ENCODE measurements at places on chromosomes 7 and 10.

GRCh38 chr7:151244196-151244840 lies 4.2 kb downstream of the SMARCD3 start:
- DNase-seq: no peak

- DNase-seq: no peak
These were observed 120.7 kb downstream of the PIP4K2A start for GRCh38 chr10:22593636-22594198.

DNA sequence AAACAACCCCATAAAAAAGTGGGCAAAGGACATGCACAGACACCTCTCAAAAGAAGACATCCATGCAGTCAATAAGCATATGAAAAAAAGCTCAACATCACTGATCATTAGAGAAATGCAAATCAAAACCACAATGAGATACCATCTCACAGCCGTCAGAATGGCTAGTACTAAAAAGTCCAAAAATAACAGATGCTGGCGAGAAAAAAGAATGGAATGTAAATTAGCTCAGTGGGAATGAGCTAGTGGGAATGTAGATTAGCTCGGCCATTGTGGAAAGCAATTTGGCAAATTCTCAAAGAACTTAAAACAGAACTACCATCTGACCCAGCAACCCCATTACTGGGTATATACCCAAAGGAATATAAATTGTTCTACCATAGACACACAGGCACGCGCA lies 287.0 kb downstream of the WDR37 start:
- no peak for DNase-seq

GRCh38 chr10:116620423-116621400 lies at the start of gene PNLIPRP2:
PNLIPRP2 (plus strand) TSS chr10:116620953.
- no peak for DNase-seq

- no peak for DNase-seq
These were observed 10.3 kb upstream of the VIM start for GRCh38 chr10:17217631-17218232.

- peak; percentile 15 for DNase-seq
These were observed 94.5 kb downstream of the MAD1L1 start for GRCh38 chr7:2138146-2138765.

DNA sequence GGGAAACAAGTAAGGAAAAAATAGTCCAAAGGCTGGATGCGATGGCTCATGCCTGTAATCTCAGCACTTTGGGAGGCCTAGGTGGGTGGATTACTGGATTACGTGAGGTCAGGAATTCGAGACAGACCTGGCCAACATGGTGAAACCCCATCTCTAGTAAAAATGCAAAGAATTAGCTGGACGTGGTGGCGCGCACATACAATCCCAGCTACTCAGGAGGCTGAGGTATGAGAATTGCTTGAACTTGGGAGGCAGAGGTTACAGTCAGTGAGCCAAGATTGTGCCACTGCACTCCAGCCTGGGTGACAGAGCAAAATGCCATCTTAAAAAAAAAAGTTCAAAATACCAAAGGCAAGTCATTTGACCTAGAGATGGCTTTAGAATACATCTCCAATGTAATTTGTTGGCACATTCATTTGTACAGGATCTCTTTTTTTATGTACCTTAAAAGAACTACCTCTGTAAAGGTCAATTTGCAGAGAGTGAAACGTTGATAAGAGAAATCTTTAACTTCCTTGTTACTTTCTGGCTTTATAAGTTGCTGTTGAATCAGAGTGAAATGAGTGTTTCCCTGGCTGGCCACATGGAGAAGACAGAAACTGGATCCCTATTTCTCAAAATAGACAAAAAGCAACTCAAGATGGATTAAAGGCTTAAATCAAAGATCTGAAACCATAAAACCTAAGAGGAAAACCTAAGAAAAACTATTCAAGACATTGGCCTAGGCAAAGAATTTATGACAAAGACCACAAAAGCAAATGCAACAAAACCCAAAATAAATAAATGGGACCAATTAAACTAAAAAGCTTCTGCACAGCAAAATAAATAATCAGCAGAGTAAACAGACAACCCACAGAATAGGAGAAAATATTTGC lies 260.7 kb downstream of the KLF6 start:
- no peak for DNase-seq

- no peak for DNase-seq
These were observed 7.0 kb upstream of the CFAP69 start for GRCh38 chr7:90238022-90238421.

GRCh38 chr7:101235050-101235449 lies 2.6 kb downstream of the CLDN15 start:
- no peak for DNase-seq

GRCh38 chr10:62492012-62492869 lies 118.1 kb downstream of the ZNF365 start:
- DNase-seq: no peak

GRCh38 chr7:26162431-26162830 lies 10.4 kb downstream of the NFE2L3 start:
- no peak for DNase-seq

DNA sequence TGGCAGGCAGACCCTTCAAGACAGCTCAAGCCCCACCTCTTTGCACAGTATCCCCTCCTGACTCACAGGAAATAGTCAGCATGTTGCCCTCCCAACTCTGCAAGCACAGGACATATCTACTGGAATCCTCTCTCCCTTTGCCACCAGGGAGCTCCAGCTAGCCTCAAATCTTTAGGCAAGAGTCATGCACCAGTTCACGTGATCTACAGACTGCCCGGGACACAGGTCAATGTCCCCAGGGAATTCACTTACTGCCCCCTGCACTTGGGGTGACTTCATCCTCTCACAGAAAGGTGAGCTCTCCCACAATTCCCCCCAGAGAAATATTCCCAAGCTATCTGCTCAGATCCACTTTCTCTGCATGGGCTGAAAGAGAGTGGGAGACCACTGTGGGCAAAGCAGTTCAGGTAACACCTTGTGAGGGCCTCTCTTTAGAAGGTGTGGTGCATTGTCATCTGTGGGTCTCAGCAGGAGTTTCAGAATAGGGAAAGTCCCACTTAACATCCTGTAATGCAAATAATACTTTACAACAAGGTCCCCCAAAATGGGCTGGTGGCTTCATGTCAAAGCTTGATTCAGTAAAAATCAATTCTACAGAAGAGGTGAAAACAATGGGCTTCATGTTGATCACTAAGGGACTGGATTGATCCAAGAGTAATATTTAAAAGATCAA lies 129.9 kb downstream of the NOC3L start:
- DNase-seq: no peak

DNA sequence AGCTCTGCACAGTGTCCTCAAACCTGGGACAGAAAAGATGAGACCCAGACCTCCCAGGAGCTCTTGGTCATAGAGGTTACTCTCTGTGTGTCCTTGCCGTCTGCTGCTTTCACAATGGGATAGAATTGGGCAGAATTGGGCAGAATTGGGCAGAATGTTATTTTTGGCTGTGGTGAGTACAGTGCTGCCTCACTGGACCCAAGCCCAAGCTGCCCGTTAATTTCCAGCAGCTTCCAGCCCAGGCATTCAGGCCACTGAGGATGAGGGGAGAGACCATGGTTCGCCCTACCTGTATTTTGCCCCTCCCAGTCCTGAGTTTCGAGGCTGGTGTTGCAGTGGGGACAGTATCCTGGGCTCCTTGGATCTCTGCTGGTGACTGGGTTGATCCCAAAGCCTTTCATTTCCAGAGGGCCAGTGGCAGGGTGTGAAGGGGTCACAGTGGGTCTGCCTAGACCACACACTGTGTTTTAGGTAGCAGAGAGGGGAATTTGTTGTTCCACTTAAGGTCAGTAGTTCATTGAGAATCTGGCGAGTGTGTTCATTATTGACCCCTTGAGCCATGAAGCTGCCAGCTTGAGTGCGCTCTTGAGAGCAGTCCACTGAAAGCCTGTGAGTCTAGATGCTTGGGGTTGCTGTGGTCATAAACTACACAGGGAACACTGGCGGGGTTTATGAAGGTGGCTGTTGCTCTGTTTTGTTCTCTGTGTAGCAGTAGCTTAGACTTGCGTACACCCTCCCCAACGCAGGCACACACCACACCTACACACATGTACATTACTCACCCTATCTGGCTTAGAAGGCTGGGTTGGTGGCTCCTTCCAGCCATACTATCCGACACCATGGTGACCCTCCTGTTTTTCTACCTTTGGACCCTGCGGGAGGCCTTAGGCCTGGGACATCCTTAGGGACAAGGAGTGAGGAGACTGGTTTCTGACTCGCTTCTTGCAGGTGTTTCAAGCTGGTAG lies 23.5 kb downstream of the NACAD start:
- DNase-seq: no peak

DNA sequence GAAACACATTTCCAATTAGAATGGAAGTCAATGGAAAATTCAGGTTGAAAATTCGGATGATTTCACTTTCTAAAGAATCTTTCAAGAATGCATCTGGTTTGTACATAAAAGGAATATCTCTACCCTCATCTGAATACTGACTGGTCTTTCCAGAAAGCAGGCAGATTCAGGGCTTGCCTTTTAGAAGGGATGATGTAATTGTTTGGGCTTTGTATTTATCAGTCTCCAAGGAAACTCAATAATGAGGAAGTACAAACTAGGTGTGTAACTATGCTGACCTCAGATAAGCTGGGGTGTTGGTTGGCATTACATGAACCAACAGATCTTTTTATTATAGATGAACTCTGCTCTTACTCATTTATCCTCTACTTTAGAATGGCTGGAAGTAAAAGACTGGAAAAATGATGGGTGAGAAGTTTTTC lies 24.1 kb downstream of the PDLIM1 start:
- DNase-seq: no peak

GRCh38 chr10:22518167-22518724 lies 172.9 kb downstream of the SPAG6 start:
- DNase-seq: no peak

- no peak for DNase-seq
These were observed 43.5 kb downstream of the LOXL4 start for GRCh38 chr10:98224509-98224908.

DNA sequence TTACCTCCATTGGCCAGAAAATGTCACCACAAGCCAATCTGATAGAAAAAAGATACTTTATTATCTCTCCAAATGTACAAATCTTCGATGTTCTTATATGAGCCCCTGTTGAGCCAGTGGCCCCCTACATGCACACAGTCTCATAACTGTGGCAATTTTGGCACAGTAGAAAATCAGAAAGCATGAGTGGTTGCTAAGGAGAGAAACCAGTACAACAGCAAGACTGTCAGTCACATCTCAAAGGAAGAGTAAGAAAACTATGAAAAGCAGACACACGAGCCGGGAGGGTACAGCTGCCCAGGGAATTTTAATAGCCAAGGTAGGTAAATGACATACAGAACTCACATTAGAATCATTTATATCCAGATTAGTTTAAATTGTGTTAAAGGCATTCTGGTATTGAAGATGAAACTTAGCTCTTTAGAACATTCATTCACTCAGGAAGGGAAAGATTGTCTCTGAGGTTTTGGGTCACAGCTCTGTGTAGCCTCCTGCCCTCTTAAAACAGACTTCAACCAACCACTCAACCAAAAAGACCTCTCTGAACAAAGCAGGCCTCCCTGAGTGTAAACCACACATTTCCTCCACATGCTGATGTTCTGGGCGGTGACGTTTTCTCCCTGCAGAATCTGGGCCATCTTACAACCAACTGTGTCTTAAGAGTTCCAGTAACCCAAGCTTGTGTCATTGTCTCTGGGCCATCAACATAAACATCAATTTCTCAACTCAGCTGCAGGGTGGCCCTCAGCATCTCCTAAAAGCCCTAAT lies 80.8 kb upstream of the ADAM12 start:
- DNase-seq: no peak

- no peak for DNase-seq
These were observed 242.9 kb downstream of the PTEN start for GRCh38 chr10:88106366-88106765.

DNA sequence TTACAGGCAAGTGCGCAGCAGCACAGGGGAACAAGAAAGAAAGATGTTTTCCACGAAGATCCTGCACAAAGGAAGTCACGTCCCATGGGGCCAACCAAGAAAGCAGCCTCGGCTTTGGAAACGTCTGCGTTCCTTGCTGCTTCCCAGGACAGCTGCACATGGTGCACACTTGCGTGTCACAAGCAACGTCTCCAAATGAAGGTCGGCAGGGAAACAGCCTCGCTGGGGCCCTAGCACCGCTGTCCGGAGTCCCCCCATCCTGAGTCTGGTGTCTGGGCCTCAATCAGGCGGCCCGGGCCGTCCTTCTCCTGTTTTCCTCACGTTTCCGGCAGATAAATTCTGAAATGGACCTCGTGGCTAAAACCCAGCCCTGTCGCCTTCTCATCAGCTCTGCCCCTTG lies 206.2 kb downstream of the DIP2C start:
- no peak for DNase-seq

GRCh38 chr10:61024856-61025201 lies 80.8 kb upstream of the RHOBTB1 start:
- no peak for DNase-seq

GRCh38 chr10:17113889-17114540 lies 15.6 kb downstream of the CUBN start:
- no peak for DNase-seq

DNA sequence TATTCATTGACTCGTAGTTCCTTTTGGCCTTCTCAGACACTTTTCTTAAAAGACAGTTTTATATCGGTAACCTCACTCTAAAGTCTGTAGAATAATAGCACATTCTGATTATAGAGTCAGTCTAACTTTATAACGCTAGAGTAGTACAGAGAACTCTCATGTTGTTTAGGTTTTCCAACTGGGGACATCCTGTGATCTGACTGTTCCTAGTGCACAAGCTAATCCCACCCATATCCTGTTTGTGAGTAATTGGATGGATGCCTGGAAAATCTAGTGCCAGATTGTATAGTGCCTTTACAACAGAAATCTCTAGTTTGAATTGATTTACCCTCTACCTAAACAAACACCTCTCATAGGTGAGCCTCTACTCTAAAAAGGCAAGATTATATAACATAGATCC lies 107.4 kb downstream of the ZEB1 start:
- DNase-seq: no peak

DNA sequence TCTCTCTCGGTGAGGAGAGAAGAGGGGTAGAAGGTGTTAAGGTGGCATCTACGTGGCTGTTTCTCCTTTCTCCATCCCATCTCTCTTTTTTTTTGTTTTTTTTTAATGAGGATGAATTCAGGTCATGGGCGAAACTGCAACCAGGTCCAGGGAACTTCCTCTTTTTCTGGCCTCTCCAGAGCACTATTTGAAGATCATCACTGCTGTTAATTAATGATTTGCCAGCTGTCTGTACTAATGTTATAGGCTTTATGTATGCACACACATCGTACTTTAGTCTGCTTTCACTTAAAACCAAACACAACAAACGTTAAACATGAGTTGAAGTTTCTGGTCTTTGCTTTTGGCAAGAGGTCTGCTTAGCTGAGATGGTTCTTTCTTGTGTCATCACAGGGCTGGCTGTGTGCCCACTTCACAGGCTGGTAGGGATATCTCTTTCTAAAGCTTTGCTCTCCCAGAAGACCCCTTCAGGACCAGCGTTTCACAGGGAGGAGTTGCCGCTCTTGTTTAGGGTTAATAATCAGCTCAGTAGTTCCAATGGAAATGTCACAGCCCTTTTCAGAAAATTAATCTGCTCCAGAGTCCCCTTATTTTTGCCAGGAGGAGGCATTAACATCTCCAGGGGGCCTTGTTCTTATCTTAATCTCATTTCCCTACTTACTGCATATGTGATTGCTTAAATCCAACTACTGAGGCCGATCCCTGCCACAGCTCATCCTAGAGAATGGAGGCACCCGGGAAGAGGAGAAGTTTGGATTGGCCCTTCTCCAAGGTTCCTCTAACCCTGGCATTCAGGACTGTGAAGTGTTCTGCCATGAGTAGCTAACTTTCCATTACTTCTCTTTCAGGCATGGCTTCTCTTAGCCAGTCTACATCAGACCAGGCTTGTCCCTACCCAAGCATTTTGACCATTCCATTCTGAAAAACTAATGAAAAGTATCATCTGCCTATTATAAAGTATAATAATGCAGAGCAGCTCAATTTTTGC lies 273.9 kb upstream of the NFE2L3 start:
- DNase-seq: no peak

GRCh38 chr7:142153400-142153799 lies 41.9 kb downstream of the MGAM2 start:
- DNase-seq: no peak
